Stimulated activated CD8-positive, alpha-beta memory T cell treated with anti-CD3 and anti-CD28 coated beads, Interleukin-7, amount 100 ng/mL, for 48 hours (primary cell): ENCODE measurements at places on chromosomes 3 and 15.

- no peak for DNase-seq
Observed at GRCh38 chr3:4718179-4718736, 225.1 kb downstream of the ITPR1 start.

GRCh38 chr3:189947948-189948723, 172.6 kb downstream of the P3H2 start:
- DNase-seq: no peak

DNA sequence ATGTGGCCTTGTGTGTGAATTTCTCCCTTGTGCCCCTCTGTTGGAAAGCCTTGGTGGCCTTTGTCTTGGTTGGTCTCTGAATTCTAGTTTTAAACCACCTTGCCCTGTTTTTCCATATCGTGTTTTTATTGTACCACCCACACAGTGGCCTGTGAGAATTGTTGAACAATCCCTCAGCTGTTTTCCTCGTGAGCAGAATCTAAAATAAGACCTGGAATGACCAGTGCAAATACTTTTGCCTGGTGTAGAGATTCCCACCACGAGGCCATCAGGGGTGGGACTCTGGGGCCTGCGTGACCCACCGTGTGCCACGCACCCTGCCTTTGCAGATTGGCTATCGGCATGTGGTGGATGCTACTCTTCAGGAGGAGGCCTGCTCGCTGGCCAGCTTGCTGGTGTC, 19.0 kb upstream of the CLEC3B start:
- DNase-seq: no peak

DNA sequence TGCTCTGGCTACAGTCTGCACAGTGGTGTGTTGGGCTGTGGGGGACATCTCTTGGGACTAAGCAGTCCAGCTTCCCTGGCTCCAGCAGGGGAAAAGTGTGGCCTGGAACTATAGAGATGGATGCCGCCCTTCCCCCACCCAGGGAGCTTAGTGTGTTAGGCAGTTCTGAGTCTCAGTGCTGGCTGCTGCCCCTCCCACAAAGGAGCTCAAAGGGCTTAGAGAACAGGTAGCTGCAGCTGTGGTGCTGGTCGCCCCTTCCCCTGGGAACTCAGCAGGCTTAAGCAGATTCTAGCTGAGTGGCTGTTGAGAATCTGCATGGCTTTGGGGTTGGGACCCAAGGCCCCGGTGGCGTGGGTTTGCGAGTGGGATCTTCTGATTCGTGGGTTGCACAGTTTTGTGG, 190.8 kb downstream of the PDCD6IP start:
- no peak for DNase-seq

DNA sequence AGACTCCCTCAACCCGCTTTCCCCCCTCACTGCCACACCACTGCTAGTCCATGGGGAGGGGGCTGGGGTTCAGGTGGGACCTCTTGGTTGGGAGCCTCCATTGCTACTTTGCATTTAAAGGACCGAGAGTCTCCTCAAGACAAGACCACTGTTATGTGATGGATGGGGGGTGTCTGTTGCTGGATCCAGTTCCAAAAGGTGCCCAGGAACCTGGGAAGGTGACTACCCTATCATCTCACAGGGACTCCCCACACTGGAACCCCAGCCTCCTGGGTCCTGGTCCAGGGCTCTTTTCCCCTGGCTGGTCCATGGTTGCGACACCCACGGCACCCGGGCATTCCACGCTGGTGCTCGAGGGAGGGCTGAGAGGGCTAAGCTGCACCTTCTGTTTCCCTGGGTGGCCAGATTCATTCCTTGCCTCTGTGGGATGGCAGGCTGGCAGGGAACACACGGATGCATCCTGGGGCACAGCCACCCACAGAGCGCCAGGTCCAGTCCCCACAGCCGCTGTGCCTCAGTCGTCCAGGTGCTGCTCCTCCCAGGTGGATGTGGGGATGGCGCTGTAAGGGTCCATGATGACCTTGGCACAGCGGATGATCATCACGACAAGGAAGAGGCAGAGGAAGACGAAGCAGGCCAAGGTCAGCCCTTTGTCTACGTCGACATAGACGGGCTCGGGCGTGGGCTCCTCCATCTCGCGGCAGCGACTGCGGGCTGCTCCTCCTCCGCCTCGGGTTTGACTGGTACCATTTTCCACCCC, 48.6 kb downstream of the FAH start:
- DNase-seq: no peak

- DNase-seq: no peak
Observed at GRCh38 chr3:64681827-64682226, 6.0 kb downstream of the ADAMTS9 start.

- DNase-seq: no peak
Observed at GRCh38 chr15:69587723-69588426, 135.3 kb downstream of the RPLP1 start.

DNA sequence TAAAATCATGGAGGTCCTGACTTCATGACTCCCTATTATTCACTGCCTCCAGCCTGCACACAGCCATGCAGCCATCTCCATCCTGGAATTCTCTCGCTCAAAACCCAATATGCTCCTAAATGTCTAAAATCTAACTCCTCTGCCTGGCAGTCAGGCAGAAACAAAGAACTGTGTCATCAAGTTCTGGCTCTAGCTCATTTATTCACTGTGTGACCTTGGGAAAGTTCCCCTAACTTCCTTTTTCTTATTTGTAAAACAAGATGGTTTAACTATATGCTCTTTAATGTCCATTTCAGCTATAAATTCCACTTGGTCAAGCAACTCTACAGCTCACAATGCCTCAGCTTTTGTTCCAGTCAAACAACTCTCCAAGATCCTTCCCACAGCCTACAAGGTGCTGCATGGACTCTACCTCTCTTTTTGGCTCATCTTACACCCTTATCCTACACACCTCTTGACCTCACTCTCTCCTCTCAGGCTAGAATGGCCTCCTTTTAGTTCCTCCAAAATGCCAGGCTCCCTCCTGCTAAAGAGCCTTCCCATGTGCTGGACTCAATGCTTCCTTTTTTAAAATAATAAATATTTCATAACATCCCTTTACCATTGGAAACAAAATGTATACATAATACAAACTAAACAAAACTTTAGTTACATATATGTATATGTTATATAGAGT, 16.4 kb downstream of the PIK3CB start:
- no peak for DNase-seq

GRCh38 chr15:88571153-88571851, 24.8 kb upstream of the DET1 start:
- DNase-seq: no peak

DNA sequence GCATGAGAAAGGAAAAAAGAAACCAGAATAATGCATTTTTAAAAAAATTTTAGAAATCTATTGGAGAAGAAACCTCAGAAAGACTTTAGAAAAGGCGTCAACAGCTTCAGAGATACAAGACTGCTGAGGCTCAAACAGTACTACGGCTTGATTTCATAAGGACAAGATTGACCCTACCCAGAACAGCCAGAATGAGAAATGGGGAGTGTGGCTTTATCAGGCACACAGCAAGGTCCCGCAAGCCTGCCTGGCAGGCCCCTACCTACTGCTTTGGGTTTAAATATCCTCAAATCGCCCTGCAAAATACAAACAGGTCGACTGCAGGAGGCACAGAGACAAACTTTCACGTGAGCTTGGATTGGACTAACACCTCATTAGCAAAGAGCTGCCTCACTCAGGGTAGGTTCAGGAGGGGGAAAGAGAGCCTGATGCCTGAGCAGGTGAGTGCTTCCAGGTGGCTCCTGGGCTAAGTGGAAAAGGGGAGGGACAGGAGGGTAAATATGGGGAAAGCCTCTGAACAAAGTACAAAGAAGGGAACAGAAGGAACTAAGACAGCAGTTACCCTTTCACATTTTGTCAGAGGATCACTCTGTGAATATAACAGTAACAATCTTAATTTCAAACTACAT, 87.5 kb downstream of the RORA start:
- no peak for DNase-seq

DNA sequence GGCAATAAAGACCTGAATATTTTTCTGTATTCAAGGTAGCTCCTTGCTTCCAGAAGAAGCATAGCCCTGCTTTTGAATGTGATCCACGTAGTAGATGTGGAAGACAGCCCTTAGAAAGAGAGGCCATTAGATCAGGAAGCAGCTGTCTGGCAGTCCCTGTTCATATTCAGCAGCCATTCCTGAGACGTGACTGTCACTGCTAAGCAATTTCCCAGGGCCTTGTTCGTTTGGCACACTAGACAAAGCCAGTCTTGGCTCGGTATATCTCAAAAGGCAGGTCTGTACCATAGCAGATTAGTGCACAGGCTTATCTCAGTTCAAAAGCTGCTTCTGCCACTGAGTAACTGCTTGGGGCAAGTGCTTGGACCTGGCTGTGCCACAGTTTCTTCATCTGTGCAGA, 287.8 kb upstream of the MCTP2 start:
- no peak for DNase-seq

- no peak for DNase-seq
Observed at GRCh38 chr3:181698263-181698954, 13.3 kb upstream of the SOX2 start.

DNA sequence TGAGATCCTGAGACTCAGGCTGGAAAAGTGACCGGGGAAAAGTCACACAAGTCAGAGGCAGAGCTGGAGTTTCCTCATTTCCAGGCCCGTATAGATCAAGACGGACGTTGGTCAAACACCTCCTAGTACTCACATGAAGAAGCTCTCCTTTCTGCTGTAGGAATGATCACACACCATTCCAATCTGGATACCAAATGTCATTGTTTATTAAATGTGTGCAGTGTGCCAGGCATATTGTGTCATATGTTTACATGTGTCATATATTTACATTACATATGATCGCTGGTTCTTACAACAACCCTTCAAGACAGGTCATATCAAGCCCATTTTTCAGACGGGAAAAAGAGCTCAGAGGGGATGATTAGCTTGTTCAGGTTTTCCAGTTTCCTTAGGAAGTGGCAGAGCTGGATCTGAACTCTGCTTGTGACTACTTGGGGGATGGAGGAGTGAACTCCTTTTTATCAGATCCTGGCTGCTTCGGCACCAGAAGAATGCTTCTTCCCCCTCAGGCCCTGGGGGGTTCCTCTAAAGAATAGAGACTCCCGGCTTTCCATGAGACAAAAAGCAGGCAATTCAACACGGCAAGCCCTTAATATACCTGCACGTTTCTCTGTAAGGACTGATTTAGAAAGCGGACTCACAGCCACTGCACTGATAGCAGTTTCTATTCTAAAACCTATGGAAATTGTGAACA, 41.9 kb downstream of the FAM43A start:
- DNase-seq: no peak
